ENCODE measurements at places on chromosomes 11 and 22.
A peak's percentile ranks its signal among the peaks of the same experiment; 100 is the strongest.

- no peak for DNase-seq
Observed at GRCh38 chr11:66495401-66495854, 15.0 kb upstream of the BBS1 start.

DNA sequence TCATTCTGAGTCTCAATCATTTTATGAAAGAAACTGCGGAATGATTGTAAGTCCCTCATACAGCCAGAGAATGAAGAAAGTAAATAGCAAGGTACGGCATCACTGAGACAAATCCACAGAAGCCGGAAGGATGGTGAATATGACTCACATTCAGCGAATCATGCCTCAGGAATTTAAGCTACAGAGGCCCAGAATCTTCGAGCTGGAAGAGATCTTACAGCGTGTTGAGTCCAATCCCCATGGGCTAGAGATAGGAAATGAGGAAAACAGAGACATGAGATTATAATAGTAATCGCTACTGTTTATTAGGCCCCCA lies 173.2 kb downstream of the KIF18A start:
- DNase-seq, result no peak

GRCh38 chr22:38842512-38843200 lies 1.2 kb downstream of the NPTXR start:
- no peak for DNase-seq

GRCh38 chr11:86068138-86068871 lies 579 bp downstream of the PICALM start:
- no peak for DNase-seq

DNA sequence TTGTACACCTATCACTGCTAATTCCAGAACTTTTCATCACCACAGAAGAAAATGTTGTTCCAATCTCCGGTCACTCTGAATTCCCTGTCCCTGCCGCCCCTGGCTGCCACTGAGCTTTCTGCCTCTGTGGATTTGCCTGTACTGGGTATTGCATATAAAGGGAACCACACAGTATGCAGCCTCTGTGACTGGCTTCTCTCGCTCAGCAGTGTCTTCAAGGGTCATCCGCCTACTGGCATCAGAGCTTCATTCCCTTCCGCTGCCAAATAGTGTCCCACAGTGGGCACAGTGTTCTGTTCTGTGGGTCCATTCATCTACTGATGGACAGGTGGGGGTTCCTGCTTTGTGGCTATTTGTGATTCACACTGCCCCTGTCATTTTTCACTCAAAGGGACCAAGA lies 5.3 kb downstream of the DHCR7 start:
- DNase-seq, result no peak

- DNase-seq, result no peak
Observed at GRCh38 chr11:57279116-57279515, 42.1 kb upstream of the APLNR start.

- peak; percentile 25 for DNase-seq
Observed at GRCh38 chr22:50731811-50732624, 6.0 kb upstream of the ACR start.

GRCh38 chr11:47189100-47189834 lies 3.0 kb upstream of the PACSIN3 start:
- DNase-seq, result no peak

GRCh38 chr22:24429411-24430365 lies 2.3 kb downstream of the ADORA2A start:
- no peak for DNase-seq

GRCh38 chr11:73297702-73298101 lies 10.4 kb upstream of the ARHGEF17 start:
- DNase-seq, result no peak

GRCh38 chr11:44944853-44945235 lies 5.8 kb downstream of the TP53I11 start:
- DNase-seq, result no peak

GRCh38 chr11:1031121-1031899 lies 5.2 kb downstream of the MUC6 start:
- no peak for DNase-seq

GRCh38 chr11:29448246-29448877 lies 568.5 kb downstream of the KCNA4 start:
- DNase-seq, result no peak

- DNase-seq, result no peak
Observed at GRCh38 chr11:77799338-77799737, 21.2 kb downstream of the RSF1 start.

DNA sequence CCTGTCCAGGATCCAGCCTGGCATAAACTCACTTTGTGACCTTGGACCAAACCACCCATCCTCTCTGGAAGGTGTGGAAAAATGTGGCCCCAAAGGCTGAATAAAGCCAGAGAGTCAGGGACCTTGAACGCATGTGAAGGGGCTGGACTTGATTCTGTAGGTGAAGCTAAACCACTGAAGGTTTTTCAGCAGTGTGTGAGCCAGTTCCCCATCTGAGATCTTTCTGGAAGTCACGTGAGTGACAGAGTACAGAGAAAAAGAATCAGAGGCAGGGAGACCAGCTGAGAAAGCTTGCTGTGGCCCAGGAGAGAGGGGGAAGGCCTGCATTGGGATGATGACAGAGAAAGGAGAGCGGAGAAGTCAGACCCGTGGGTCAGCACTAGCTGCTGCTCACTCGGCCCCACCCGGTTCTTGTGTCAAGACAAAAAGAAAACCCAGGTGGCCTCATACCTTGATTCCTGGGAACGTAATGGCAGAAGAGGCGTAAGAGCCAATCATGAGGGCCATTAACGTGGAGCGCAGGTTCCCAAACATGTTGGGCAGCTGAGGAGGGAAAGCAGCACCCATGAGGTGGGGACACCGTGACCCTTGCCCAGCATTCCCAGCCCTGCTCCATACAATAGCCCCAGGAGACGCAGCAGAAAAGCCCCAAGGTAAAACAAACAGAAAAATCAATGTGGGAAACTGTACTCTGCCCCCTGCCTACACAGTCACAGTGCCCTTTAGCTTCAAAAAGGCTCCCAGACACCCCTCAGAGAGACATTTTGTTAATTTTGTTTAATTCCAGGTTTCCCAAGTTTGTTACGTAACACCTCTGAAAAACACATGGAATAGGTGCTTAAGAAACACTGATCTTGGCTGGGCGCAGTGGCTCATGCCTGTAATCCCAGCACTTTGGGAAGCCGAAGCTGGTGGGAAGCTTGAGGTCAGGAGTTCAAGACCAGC lies 17.9 kb downstream of the SLC43A1 start:
- DNase-seq, result no peak

DNA sequence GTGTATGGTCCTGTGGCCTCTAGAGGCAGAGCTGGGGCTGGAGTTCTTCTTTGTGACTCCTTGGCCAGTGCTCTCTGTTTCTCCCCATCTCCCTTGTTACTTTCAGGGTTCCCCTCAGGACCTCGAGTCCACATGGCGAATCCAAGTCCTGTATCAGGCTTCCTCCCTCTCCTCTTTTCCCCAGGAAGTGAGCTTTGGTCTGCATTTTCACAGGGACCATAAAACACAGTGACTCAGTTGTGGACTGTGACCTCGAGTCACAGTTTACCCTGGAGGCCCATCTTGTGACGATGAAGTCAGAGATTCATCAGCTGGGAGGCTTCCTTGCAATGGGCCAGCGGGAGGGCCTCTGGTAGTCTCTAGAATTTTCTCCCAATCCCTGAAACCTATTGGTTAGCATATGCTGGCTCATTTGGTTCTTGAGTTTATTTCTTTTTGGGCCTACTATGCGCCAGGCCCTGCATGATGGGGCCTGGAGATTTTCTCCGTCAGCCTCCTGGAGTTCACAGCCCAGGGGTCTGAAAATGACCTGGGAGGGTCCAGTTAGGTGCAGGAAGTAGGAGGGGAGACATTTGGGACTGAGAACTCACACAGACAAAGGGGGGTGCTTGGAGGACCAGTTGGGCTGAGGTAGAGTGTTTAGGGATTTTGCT lies 100.8 kb downstream of the KIAA1671 start:
- no peak for DNase-seq

- no peak for DNase-seq
Observed at GRCh38 chr11:56637500-56637899, 4.7 kb downstream of the OR5AP2 start.

- DNase-seq, result no peak
Observed at GRCh38 chr11:5242933-5243815, 6.5 kb downstream of the HBG1 start.

DNA sequence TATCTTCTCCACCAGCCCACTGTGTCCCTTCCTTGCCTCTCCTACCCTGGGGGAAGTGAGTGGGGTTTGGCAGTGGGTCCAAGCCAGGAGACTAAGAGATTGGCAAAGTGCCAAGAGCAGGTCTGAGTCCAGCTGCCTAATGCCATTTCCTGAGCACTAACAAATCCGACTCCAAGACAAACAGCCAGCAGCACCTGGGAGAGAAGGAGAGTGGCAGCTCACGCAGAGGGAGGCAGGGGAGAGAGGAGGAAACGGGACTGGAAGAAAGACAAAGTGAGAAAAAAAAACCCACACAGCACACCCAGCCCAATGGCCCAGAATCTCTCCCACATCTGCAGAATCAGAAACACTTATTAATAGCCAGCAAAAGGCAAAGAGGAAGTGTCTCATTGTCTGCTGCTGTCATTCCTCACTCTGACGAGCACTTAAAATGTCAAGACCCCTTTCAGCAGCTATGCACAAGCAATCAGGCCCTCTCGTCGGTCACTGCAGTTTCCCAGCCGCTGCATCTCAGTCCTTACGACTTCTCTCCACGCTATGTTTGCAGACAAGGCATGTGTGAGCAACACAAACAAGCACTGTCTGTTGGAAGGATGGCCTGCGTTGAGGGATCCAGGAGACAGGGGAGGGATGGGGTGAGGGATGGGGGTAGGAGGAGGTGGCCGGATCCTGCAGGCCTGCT lies 558.4 kb upstream of the CADM1 start:
- no peak for DNase-seq

DNA sequence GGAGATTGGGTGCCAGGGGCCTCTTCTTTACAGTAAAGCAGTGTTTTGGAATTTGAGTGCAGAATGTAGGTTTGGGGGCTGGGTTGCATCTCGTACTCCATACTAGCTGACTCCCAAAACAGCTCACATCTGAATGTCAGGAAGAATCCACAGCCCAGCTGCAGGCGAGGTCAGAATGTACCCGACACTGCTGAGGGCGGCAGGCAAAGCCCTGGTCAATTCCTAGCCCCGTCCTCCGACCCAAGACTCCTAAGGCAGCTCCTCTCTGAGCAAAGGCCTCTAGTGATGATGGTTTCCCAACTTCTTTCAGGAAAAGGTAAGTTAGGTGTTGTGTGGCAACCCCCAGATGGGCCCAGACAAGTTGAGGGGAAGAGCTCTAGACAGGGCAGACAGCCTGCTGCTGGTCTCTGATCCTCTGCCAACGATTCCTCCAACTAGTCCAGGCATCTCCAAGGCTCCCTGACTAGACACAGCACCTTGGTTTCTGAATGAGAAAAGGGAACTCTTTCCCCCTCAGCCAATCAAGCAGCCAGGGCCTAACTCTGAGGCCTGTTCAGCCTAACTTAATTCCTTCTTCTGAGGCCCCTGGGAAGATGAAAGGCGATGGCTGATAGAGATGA lies 8.6 kb downstream of the LARGE2 start:
- no peak for DNase-seq

DNA sequence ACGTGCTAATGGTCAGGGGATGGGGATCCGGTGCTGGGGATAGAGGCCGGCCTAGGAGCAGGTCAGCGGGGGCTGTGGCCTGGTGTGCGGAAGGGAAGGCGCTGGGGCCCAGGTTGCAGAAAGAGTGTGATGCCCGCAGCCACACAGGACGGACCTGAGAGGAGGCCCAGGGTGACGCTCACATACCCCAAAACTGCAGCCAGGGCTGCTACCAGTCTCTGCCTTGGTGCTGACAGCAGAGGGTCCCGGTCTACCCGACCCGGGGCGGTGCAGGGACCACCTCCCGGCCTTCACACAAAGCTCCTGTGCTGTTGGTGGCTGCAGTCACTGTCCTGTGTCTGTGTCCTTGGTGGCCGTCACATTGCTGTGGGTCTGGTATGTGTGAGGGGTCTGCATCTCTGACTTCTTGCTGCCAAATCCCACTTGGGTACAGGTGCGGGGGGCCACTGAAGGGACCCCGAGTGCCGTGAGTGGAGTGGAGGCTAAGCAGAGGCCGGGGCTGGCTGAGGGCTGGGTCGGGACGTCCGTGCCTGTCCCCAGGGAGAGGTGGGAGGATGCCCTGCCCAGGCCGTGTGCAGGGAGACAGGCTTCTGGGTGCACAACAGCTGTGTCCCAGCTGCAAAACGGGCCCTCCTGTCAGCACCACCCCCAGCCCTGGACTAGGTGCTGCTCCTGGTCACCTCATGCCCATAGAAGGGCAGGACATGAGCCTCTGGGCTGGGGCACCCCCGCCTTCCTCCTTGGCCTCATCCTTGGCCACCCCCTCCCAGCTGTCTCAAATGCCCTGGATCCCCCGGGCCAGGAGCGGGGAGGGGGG lies 1.5 kb downstream of the LSP1 start:
- no peak for DNase-seq

- no peak for DNase-seq
Observed at GRCh38 chr11:103257360-103257759, 148.1 kb downstream of the DYNC2H1 start.

GRCh38 chr11:88619656-88620385 lies 282.3 kb upstream of the CTSC start:
- DNase-seq, result no peak

DNA sequence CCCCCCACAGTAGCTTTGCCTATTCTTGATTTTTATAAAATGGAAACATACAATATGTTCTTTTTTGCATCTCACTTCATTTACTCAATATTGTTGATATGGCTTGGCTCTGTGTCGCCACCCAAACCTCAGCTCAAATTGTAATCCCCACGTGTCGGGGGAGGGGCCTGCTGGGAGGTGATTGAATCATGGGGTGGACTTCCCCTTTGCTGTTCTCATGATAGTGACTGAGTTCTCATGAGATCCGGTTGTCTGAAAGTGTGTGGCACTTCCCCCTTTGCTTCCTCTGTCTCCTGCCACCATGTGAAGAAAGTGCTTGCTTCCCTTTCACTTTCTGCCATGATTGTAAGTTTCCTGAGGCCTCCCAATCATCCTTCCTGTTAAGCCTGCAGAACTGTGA lies 431.3 kb downstream of the MN1 start:
- no peak for DNase-seq

GRCh38 chr22:49395617-49396016 lies 432.1 kb downstream of the BRD1 start:
- no peak for DNase-seq

- DNase-seq, result no peak
Observed at GRCh38 chr11:128643661-128644317, 50.1 kb upstream of the FLI1 start.

DNA sequence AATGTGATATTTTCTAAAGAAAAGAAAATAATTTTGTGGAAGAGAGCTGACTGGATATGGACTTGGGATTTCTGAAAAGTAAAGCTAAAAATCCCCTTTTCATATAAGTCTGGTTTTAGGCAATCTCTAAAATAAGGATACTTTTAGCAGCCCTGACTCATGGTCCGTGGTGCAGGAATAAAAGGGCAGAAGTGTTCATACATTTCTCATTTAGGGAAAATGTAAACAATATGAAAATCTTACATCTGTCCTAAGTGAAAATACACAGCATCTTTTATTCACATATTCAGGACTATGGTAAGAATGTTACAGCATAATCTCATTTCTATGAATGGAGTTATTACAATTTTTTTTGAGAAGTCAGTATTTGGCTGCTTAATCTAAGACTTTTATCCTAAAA lies 735 bp upstream of the ETS1 start:
- no peak for DNase-seq

- DNase-seq, result no peak
Observed at GRCh38 chr11:29306527-29306926, 710.3 kb downstream of the KCNA4 start.

GRCh38 chr11:133606124-133606523 lies 73.8 kb upstream of the OPCML start:
- no peak for DNase-seq
